ENCODE measurements at places on chromosomes 1 and 21. TPM values are rescaled to one million over a fixed set of nuclear protein-coding genes. Genes with fewer than 3 reads are reported as not detected.

DNA sequence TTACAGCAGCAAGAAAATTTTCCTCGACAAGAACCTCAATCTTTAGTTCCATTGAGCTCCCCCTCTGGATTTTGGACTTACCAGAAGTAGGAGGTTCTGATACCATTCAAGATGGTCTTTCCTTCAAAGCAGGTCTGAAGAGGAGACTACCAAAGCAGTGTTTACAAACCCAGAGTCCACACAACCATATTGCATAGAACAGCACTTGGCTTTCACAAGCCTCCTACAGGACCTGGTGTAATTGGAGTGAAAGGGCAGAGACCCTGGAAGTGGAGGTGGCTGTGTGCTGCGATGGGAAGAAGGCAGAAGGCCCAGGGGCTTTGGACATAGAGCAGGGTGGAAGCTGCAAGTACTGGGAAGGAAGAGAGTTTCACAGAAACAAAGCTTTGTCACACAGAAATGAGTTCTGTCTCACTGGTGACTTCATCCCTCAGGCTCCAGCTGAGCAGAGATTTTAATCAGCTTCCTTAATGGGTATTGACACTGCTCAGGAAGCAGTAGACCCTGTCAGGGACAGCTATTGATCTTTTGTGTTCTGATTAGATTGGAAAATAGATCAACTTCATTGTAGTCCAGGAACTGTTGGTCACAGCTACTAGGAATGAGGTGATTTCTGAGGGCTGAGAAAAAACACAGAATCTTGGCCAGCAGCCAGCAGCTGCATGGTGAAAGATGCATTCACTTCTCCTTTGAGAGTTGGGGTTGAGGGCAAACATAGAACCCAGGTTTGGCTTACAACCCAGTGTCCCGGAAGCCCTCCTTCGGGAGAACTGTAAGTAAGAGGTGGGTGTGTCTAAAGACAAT is 124.0 kb downstream of the SYT2 start:
- DNase-seq: no peak

- DNase-seq: no peak
Observed at GRCh38 chr1:44043176-44044070, 12.2 kb upstream of the SLC6A9 start.

DNA sequence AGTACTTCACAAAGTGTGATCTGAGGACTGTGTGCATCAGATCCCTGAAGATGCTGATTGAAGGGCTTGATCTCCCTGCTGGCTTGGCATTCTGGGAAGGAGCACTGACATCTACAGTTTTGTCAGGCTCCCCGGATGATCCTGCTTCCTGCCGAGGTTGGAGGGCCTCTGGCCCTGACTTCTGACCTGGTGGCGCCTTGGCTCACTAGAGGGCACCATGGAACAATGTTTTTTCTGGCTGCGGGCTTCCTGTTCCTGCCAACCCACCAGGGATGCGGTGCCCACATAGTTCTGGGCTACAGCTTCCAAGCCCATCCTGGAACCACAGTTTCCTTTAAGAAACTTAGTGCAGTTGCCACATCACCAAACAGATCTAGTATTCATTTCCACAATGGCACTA is 38.8 kb upstream of the RASAL2 start:
- DNase-seq: no peak

GRCh38 chr1:18090636-18091035 is 17.0 kb upstream of the IGSF21 start:
- DNase-seq: no peak

Gene MRPS14
- total RNA-seq: 42.6 TPM

DNA sequence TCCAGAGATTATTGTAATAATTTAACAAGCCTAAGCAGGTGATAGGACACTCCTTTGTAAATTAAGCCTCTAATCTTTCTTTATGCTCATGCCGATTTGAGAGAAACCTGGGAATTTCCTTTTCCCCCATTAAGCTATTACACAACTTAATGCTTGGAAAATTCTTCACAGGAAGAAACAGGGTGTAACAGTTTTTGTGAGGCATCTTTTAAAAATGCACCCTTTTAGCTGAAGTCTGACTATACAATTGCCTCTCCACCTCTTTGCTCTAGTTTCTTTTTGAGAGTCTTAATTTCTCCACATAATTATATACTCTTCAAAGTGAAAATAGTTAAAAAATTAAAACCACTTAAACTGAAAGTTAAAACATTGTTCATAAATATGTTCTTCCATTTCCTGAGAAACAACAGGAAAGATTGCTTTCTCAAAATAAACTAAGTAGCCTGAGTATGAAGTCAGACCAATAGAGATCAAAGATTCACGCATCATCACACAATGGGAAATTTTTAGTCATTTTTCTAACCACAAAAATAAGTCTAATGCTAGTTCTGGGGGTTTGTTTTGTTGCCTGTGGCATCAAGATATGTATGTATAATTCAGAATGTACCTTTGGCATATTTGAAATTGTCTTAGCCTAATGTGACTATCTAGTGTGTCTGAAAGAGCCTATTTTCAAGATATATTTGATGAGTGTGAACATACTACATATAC is 34.7 kb downstream of the LRRC8D start:
- DNase-seq: no peak

Gene FAM43B
- not detected for total RNA-seq

DNA sequence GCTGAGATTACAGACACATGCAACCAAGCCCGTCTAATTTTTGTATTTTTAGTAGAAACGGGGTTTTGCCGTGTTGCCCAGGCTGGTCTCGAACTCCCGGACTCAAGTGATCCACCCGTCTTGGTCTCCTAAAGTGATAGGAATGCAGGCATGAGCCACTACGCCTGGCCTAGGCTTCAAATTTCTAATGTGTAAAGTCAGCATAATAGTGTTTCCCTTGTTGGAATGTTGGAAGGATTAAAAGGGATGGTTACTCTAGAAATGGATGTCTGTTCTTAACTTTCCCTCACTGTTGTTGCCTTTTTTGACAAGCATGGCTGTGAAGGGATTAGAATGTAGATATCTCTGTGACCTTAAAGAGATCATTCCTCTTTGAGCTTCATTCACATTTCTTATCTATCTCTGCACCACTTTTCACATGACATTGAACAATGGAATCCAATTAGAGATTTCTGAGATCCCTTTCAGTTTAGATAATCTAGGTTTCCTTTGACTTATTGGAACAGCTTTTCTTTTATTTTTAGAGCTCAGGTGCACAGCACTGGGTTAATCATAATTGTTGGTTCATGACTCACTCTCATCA is 33.7 kb downstream of the NFASC start:
- DNase-seq: no peak

Data from activated naive CD4-positive, alpha-beta T cell treated with anti-CD3 and anti-CD28 coated beads, Interleukin-2, amount 50 U/mL, for 72 hours (primary cell).